ENCODE measurements at places on chromosomes 13 and 19.

- peak; percentile 37 for DNase-seq
Observed at GRCh38 chr13:109154546-109154945, 525.1 kb downstream of the MYO16 start.

- DNase-seq, result no peak
Observed at GRCh38 chr19:7641290-7642276, 4.7 kb downstream of the STXBP2 start.

DNA sequence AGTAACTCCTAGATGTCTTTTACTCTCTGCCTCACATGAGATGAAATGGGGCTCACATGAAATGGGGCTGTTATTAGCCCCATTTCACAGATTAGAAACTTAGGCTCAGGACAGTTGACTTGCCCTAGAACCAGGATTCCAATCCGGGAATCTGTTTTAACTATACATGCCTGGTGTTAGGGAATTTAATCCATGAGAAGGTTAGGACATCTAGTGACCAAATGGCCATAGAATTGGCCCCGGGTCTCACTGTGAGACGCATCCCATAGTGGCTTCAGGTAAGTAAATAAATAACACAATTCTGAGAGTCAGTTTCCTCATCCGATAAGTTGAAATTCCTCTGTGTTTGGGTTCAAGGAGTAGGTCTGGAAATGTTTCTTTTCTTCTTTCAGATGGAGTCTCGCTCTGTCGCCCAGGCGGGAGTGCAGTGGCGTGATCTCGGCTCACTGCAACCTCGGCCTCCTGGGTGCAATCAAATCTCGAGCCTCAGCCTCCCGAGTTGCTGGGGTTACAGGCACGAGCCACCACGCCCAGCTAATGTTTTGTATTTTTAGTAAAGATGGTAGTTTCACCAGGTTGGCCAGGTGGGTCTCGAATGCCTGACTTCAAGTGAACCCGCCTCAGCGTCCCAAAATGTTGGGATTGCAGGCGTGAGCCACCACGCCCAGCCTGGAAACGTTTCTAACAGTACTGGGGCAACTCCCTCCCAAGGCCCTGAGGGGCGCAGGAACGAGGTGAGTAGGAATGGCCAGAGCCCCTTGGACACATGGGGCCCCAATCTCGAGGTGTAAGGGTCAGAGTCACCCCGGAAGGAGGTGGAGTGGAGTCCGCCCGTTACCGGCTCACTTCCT is 1.2 kb upstream of the ZNF574 start:
- peak; percentile 48 for DNase-seq

DNA sequence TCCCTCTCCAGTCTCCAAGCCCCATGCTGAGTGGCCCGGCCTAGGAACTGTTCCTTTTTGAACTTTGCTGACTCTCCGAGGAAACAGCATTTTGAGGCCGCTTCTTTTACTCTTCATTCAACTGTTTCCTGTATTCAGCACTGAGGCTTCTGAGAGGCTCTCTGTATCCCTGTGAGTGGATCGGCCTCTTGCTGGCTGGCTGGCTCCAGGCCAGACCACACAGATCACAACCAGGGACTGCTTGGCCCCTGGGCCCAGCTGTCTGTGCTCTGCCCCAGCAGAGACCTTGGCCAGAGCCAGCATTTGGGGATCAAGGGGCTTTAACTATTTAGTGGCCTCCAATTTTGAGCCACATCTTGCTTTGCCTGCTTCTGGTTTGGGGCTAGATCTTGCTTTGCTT is 75.6 kb upstream of the KL start:
- peak; percentile 80 for DNase-seq
